ENCODE measurements at places on chromosomes 4 and X.

DNA sequence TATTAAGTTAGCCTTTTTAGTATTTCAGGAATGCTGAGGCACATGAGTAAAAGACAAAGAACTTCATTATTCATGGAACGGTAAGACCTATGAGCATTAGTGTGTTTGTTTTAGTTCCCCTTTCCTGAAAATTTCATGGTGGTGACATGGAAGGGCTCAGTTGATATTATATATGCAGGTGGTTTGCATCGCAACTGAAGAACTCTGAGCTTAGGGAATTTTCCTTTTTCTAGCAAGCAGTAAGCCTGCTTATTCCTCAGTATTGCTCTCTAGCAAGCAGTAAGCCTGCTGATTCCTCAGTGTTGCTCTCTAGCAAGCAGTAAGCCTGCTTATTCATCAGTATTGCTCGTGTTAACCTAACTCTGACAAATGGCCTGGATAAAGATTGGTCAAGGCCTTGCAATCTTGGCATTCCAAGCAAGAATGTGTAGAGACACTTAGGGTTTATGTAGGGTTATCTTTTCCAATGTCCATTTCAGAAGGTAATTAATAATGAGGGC is 37.7 kb upstream of the MAGEB18 start:
- DNase-seq: no peak

DNA sequence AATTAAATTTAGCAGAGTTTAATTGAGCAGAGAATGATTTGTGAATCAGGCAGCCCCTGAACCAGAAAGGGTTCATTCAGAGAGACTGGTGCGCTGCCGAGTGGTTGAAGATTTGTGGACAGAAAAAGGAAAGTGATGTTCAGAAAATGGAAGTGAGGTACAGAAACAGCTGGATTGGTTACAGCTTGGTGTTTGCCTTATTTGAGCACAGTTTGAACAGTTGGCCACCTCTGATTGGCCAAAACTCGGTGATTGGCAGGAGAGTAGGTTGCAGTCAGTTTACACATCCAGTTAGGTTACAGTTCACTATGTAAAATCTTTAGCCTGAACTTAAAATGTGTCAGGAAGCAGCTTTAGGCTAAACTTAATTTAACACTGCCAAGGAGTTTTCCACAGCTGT is 14.9 kb downstream of the MID1IP1 start:
- DNase-seq: no peak

- no peak for DNase-seq
Observed at GRCh38 chr4:153341575-153342090, 2.9 kb upstream of the MND1 start.

- no peak for DNase-seq
Observed at GRCh38 chr4:100369871-100370270, 148.0 kb downstream of the EMCN start.

GRCh38 chr4:101019313-101019712 is 328.0 kb downstream of the PPP3CA start:
- no peak for DNase-seq

- DNase-seq: no peak
Observed at GRCh38 chr4:6576932-6577331, 1.9 kb downstream of the MAN2B2 start.

- no peak for DNase-seq
Observed at GRCh38 chrX:68978255-68978654, 149.4 kb downstream of the EFNB1 start.

DNA sequence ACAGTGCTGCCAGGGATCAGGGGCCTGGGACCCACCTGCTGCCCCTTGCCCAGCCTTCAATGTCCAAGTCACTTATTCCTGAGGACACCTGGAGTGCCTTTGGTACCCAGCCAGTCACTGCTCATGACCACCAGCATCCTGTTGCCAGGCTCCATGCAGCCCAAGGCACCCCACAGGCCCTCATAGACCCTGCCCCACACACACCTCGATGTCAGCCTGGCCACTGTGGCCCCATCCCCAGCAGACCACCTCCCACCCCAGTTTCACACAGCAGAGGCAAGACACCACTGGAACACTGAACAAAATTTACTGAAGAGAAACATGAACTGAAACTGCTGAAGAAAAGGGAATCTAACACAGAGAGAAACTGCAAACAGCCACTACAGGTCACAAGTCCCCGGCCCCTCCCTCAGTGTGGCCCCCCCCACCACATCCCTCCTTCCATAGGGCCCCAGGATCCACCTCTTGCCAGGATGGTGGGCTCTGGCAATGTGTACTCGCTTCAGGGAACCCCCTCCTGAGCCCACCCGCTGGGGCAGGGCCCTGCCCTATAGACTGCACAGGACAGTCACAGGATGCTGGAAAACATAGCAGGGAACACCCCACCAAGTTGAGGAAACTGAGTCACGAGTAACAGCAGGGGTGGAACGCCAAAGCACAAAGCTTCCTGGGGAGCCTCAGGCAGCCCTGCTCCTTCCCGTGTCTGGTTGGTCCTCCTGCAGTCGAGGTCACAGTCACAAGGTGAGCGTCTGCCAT is 5.2 kb downstream of the PNMA5 start:
- no peak for DNase-seq

- no peak for DNase-seq
Observed at GRCh38 chr4:16760617-16761363, 137.7 kb downstream of the LDB2 start.

GRCh38 chr4:153618833-153619232 is 65.2 kb upstream of the TLR2 start:
- DNase-seq: no peak

DNA sequence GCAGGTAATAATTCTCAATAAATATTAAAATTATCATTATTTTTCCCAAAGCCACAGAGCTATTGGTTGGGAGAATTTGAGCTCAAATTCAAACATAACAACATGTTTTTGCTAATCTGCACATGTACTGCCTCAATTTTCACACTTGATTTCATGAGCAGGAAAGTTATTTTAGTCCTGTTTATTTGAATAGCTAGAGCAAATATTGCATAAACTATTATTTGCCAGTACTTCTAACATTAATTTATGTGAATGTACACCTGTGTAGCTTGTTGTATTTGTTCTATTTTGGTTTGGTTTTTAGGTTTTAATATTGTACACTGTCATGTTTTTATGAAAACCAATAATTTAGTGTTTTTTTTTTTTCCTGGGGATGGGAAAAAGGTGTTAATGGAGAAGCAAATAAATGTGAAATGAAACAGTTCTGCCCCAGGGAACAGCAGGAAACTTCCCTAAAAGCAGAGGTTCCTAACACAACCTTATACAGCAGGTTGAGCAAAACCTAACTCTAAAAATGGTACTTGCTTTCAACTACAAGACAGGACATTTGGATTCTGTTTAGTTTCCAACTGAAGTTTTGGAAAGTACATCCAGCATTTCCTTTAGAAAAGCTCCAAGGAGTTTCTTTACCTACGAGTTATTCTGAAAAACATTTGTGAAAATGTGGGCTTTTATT is 99.4 kb downstream of the SYNPO2 start:
- no peak for DNase-seq

- no peak for DNase-seq
Observed at GRCh38 chr4:138217567-138217966, 24.6 kb downstream of the SLC7A11 start.

- DNase-seq: no peak
Observed at GRCh38 chrX:129833153-129833990, 10.3 kb downstream of the ZDHHC9 start.

GRCh38 chrX:134936542-134936941 is 54.2 kb upstream of the SMIM10 start:
- no peak for DNase-seq

- no peak for DNase-seq
Observed at GRCh38 chrX:97672608-97673007, 788.9 kb downstream of the RPA4 start.

DNA sequence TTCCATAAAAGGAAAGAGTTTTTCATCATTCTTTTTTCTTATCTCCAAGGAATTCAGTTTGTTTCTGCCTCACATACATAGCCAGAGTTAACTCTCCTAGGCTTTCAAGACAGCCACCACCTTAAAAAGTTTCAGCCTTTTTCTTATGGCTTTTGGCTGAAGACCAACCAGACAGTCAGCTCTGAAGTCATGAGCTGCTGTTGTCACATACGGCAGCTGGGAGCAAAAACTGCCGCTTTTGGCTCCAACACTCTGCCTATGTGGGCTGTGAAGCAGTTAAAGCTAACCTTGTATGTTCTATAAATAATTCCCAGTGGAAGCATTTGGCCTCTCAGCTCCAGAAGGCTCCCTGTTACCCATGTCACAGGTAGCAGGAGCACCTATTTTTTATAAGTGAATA is 104.1 kb downstream of the KLHL4 start:
- no peak for DNase-seq

GRCh38 chrX:86806786-86807185 is 658.5 kb downstream of the DACH2 start:
- no peak for DNase-seq

- no peak for DNase-seq
Observed at GRCh38 chrX:45601052-45601451, 400.4 kb upstream of the DIPK2B start.

DNA sequence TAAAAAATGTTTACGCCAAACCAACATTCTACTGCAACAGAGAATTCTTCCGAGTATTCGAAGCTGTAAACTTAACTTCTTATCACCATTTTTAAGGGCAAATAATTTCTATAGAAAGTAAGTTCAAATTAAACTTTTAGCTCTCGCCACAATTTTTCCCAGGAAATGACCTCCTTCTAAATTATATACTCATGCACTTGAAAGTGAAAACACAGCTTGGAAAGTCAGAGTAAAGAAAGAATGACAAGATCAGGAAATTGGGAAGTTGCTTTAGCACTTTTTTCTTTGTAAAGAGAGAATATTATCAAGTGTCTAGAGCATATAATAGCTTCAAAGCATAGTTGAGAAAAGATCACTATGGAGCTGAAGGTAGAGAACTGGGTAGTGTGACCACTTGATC is 1.2 kb downstream of the CYBB start:
- no peak for DNase-seq

- no peak for DNase-seq
Observed at GRCh38 chrX:44433556-44433955, 90.1 kb upstream of the EFHC2 start.

GRCh38 chr4:152308951-152309350 is 226.9 kb downstream of the FBXW7 start:
- no peak for DNase-seq

GRCh38 chr4:157978680-157979361 is 194.0 kb downstream of the GASK1B start:
- peak; percentile 78 for DNase-seq

DNA sequence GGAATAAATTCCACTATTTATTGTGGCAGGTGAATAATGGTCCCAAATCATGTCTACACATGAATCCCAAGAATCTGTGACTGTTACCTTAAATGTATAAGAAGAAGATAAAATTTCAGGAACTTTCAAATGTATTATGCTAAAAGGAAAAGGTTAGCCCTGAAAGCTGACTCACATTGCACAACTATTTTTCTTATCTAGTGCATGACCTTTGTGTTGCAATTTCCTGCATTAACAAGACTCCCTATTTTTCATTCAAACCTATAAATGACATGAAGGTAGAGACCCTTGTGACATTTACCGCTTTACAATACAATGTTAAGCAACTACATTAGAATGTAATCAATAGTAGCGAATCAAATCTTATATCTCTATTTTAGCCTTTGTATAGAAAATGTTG is 36.7 kb downstream of the UBQLN2 start:
- DNase-seq: no peak

- no peak for DNase-seq
Observed at GRCh38 chr4:80006935-80007744, 65.9 kb downstream of the ANTXR2 start.

DNA sequence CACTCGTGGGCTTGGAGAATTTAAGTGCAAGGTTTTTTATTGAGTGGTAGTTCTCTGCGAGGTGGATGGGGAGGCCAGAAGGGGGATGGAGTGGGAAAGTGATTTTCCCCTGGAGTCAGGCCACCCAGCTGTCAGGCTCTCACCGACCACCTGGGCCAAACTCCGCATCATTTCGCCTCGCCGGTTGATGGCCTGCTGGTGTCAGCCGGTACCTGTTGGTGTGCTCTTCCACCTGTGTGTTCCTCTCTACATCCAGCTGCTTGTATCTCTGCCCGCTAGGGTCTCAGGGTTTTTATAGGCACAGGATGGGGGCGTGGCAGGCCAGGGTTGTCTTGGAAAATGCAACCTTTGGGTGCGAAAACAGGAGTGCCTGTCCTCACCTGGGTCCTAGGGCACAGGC is 200.9 kb downstream of the DACH2 start:
- DNase-seq: no peak

DNA sequence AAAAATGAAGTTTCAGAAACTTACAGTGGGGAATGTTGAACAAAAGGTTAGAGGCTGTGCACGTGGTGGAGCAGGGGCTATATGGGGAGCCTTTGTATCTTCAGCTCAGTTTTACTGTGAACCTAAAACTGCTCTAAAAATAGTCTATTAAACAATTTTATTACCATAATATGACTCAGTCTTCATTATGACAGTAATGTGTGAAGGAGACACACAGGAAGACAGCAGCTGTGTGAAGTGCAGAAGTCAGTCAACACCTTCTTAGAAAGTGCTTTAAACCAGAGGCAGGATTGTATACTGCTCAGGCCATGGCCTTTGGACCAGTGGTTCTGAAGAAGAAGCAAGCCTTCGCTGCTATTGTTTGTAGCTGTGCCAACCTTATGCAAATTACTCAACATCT is 89.7 kb downstream of the ARHGAP10 start:
- DNase-seq: no peak

- no peak for DNase-seq
Observed at GRCh38 chr4:133124746-133125145, 24.3 kb upstream of the PCDH10 start.

DNA sequence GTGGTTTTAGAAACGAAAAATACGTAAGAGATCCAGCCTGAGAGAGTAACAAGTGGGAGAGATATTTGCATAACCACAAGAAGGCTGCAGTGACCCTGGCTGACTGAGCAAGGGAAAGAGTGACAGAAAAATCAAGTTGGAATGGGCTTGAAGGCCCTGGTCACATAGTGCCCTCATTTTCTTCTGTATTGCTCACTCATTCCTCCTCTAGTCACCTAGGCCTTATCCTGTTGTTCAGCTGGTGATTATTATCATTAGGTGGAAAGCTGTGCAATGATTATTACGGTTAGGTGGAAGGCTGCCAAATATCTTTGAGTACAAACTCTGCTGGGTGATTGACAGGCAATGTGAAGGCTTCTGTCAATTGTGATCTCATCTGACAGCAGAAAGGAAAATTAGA is 2384.1 kb downstream of the PCDH7 start:
- DNase-seq: no peak

DNA sequence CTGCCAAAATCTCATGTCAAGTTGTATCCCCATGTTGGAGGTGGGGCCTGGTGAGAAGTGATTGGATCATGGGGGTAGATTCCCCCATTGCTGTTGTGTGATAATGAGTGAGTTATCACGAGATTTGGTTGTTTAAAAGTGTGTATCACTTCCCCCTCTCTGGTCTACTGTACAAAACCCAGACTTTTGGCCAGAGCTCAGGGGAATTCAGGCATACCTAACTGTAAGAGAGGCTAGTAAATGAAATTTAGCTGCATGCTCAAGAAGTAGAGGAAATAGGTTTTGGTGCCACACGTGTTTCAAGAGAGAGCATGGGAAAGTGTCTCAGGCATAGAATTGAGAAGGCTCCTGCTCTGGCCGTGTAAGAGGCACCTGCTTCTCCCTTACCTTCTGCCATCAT is 190.5 kb upstream of the GALNTL6 start:
- no peak for DNase-seq

GRCh38 chrX:55135171-55135570 is 46.4 kb downstream of the PAGE2 start:
- peak; percentile 20 for DNase-seq

GRCh38 chr4:85828027-85828890 is 353.3 kb downstream of the ARHGAP24 start:
- DNase-seq: no peak

- DNase-seq: no peak
Observed at GRCh38 chr4:114911111-114911510, 202.3 kb downstream of the NDST4 start.

- DNase-seq: no peak
Observed at GRCh38 chr4:170030121-170030520, 3.9 kb upstream of the MFAP3L start.
